ENCODE measurements at places on chromosomes 11 and 22.

- no peak for DNase-seq
Observed at GRCh38 chr11:35248558-35249323, 109.8 kb downstream of the CD44 start.

DNA sequence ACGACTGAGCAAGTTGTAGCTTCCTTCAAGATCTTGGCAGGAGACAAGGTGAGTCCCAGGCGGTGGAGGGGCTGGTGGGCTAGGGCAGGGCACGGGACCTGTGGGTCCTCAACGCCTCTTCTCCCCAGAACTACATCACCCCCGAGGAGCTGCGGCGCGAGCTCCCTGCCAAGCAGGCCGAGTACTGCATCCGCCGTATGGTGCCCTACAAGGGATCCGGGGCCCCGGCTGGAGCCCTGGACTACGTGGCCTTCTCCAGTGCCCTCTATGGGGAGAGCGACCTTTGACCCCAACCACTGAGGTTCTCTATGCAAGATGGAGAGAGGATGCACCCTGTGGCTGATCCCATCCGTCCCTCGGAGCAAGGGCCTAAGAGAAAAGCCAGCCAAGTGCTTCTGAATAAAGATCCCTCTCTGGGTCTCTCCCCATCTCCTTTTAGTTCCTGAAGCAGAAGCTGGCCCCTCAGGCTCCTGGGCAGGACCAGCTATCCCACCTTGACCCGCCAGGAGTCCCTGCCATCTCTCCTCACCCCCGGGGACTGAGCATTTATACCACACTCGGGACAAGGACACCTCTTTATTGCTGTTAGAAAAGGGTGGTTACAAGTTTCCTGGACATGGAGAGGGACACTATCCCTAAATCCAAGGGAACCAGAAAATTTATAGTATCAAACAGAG lies 5.4 kb downstream of the CTSF start:
- DNase-seq: no peak

DNA sequence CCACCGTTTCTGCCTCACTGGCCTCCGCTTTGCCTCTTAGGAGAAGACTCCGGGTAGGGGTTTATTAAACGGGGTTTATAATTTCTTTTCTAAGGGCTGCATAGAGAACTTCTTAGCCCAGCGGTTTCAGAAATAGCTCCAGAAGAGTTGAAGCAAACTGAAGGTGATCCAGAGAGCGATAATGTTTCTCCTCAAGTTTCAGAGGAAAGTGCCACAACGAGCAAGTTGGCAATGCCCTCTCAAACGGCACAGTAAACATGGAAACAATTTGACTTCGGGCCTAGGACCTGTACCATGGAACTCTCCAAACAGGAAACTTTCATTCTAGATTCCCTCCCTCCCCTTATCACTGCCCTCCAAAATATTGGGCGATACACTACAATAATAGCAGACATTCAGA lies 1.0 kb downstream of the ADSL start:
- no peak for DNase-seq

DNA sequence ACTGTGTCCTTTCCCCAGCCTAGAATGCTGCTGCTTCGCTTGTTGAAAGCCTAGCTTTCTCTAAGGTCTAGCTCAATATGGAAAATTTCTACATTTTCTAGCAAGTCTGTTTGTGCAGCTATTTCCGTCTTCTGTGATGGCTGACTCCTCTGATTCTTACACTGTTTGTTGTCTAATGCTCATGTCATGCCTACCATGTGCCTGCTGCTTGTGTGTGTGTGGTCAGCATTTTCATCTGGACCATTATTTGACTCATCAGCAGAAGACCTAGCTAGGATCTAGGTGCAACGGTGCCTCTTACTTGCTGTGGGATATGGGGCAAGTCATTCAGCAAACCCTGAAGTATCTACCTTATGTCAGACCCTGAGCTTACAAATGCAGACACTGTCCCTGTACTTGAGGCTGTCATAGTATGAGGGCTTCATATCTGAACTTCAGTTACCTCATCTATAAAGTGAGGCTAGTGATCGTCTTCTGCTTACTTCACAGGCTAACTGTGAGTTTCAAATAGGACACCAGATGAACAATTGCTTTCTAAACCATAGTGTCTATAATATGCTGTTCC lies 86.5 kb upstream of the MYO18B start:
- no peak for DNase-seq

- DNase-seq: no peak
Observed at GRCh38 chr22:42820045-42820763, 36.9 kb downstream of the ARFGAP3 start.

- no peak for DNase-seq
Observed at GRCh38 chr11:4071914-4072313, 22.7 kb upstream of the RRM1 start.

- no peak for DNase-seq
Observed at GRCh38 chr11:102225689-102226568, 91.4 kb upstream of the BIRC3 start.

Measured in activated naive CD4-positive, alpha-beta T cell treated with anti-CD3 and anti-CD28 coated beads, Interleukin-2, amount 50 U/mL, for 72 hours (primary cell).